Immature natural killer cell (primary cell): ENCODE measurements at places on chromosomes 5 and 9. TPM values are rescaled to one million over a fixed set of nuclear protein-coding genes. Genes with fewer than 3 reads are reported as not detected.

The SKIC3 gene
- polyA plus RNA-seq, result 50.2 TPM

The PCDHA6 gene
- polyA plus RNA-seq, result not detected

The TNFSF8 gene
- 3.1 TPM for polyA plus RNA-seq

The ANKRD34B gene
- not detected for polyA plus RNA-seq

The NIPSNAP3A gene
- 58.0 TPM for polyA plus RNA-seq

The ANKRD55 gene
- not detected for polyA plus RNA-seq

The CRB2 gene
- polyA plus RNA-seq, result 0.04 TPM

The MAST4 gene
- polyA plus RNA-seq, result 0.51 TPM

The KIF12 gene
- polyA plus RNA-seq, result not detected

The PCDHGB6 gene
- polyA plus RNA-seq, result 0.38 TPM

The LCN1 gene
- not detected for polyA plus RNA-seq

The PAEP gene
- polyA plus RNA-seq, result not detected

The KIF4B gene
- polyA plus RNA-seq, result not detected

The TMEM38B gene
- polyA plus RNA-seq, result 21.3 TPM

The BSPRY gene
- polyA plus RNA-seq, result 6.1 TPM

The FAM174A gene
- 7.7 TPM for polyA plus RNA-seq

The SMIM33 gene
- polyA plus RNA-seq, result not detected

The FOXD4L6 gene
- polyA plus RNA-seq, result not detected

The BTNL3 gene
- not detected for polyA plus RNA-seq

The RLN1 gene
- 4.1 TPM for polyA plus RNA-seq

The FAM120A gene
- 16.0 TPM for polyA plus RNA-seq

The CSF1R gene
- polyA plus RNA-seq, result 0.82 TPM

The HTR4 gene
- polyA plus RNA-seq, result not detected

The DMRT3 gene
- not detected for polyA plus RNA-seq

The SPINK13 gene
- polyA plus RNA-seq, result not detected

The TRPM3 gene
- not detected for polyA plus RNA-seq

The MCTP1 gene
- 2.1 TPM for polyA plus RNA-seq

The HRH2 gene
- 0.34 TPM for polyA plus RNA-seq

The CFAP90 gene
- not detected for polyA plus RNA-seq

The EIF4E1B gene
- polyA plus RNA-seq, result not detected

The PTCD2 gene
- 4.0 TPM for polyA plus RNA-seq

The PROB1 gene
- 0.39 TPM for polyA plus RNA-seq

The BHMT gene
- polyA plus RNA-seq, result not detected
